Diencephalon (tissue), 1 donor: ENCODE measurements at places on chromosomes 5 and 9. TPM values are rescaled to one million over a fixed set of nuclear protein-coding genes. Genes with fewer than 3 reads are reported as not detected.

Gene CDC25C
- 2.1 TPM for total RNA-seq

Gene CNTNAP3
- total RNA-seq, result 30.7 TPM

Gene DOK3
- total RNA-seq, result 4.4 TPM

Gene SPAAR
- total RNA-seq, result 0.46 TPM

Gene IL13
- total RNA-seq, result not detected

Gene BHMT2
- 1.2 TPM for total RNA-seq

Gene ARHGEF39
- total RNA-seq, result 0.46 TPM

Gene SOHLH1
- not detected for total RNA-seq

Gene SLIT3
- 7.6 TPM for total RNA-seq

Gene RANBP3L
- total RNA-seq, result 15.5 TPM

Gene GABRA1
- 76.6 TPM for total RNA-seq

Gene CTNND2
- 99.7 TPM for total RNA-seq

Gene TBC1D2
- 2.8 TPM for total RNA-seq

Gene ACSL6
- total RNA-seq, result 59.5 TPM

Gene TLX3
- not detected for total RNA-seq

Gene PDGFRB
- total RNA-seq, result 28.6 TPM

Gene N4BP3
- total RNA-seq, result 12.5 TPM

Gene NR2F1-AS1
- 82.4 TPM for total RNA-seq

Gene HRH2
- total RNA-seq, result 4.8 TPM

Gene C9orf50
- 0.23 TPM for total RNA-seq

Gene GPR21
- total RNA-seq, result 14.3 TPM

Gene DMRTA1
- total RNA-seq, result 0.92 TPM

Gene C9orf153
- 0.46 TPM for total RNA-seq

Gene NUDCD2
- 15.5 TPM for total RNA-seq

Gene TAF1L
- under 0.01 TPM for total RNA-seq

Gene GZMA
- not detected for total RNA-seq

Gene PROB1
- total RNA-seq, result 2.8 TPM

Gene FOXE1
- not detected for total RNA-seq

Gene CDH6
- total RNA-seq, result 43.4 TPM

Gene DNAJC18
- total RNA-seq, result 54.0 TPM

Gene DEPDC1B
- 8.1 TPM for total RNA-seq

Gene TOPORS
- 39.4 TPM for total RNA-seq

Gene OLFM1
- total RNA-seq, result 347 TPM

Gene LVRN
- total RNA-seq, result 1.8 TPM
